ENCODE measurements at places on chromosomes 1 and 21. TPM values are rescaled to one million over a fixed set of nuclear protein-coding genes. Genes with fewer than 3 reads are reported as not detected.

Gene C8A
- not detected for polyA plus RNA-seq

Gene LAPTM5
- polyA plus RNA-seq: 28.7 TPM

Gene CNKSR1
- 0.80 TPM for polyA plus RNA-seq

Gene TMEM82
- polyA plus RNA-seq: not detected

Gene PADI4
- 0.35 TPM for polyA plus RNA-seq

Gene SYT14
- polyA plus RNA-seq: not detected

Gene SGIP1
- 4.0 TPM for polyA plus RNA-seq

Gene SYPL2
- polyA plus RNA-seq: 14.7 TPM

Gene SYT11
- polyA plus RNA-seq: 15.1 TPM

Gene RNU1-4
- not detected for polyA plus RNA-seq

DNA sequence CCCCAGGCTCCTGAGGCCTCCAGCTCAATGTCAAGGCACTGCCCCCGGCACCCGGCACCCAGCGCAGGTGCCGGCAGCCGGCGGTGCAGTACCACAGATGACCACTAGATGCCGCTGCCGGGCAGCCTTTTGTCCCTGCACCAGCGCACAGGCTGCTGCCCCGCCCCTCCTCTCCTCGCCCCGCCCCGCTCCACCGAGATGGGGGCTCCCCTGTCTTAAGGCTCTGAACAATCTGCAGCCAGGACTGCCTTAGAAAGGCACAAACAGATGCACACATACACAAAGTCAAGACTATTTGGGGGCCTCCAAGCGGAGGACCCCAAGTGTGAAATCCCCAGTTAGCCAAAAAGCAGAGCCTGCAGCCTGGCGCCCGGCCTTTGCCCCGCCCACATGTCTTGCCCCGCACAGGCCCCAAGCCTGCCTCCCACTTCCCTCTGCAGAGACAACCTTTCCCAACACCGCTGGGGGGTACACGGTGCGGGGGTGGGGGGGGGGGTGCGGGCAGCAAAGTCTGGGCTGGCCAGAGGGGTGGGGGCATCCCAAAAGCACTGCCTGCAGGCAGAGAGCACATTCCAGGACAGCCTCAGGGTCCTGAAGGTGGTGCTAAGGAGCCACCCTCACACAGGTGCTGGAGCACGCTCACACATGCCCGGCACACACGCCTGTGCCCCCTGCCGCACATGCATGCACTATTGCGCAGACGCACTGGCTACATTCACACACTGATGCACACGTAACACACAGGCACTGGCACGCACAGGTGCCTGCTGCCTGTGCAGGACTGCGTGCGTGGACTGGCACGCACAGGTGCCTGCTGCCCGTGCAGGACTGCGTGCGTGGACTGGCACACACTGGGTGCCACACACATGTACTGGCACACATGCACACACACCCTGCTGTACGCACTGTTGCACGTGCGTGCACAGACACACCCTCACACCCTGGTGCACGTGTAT is 37.1 kb downstream of the ARHGEF16 start:
- DNase-seq: peak; percentile 73

DNA sequence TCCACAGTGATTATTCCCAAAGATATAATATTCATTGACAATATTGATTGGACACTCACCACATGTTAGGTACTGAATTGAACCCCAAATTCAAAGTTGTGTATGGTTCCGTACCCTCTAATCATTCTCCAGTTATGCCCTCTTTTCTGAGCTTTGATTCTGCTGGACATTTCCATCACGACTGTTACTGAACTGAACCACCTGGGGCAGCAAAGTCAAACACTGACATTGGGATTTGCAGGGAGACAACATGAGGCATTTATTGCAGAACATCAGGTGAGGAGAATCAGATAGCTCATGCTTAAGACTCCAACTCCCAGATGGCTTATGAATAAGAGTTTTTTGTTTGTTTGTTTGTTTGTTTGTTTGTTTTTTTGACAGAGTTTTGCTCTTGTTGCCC is 420.9 kb downstream of the DISC1 start:
- DNase-seq: no peak

DNA sequence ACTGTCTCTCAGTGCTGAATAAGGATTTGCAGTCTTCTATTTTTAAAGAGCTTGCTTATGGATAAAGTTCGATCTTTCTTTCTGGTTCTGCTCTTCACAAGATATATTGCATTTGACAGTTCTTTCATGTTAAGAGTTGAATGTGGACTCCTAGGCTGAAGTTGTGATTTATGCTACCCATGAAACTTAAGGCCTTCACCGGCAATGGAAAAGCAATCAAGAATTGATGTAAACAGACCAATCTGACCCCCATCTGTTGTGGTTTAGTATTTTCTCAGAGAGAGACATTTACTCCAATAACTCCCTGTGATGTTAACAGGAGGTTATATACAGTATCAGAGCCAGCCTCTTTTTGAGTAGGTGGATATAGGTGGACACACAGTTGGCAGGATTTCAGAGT is 165.8 kb downstream of the PAPPA2 start:
- DNase-seq: no peak

DNA sequence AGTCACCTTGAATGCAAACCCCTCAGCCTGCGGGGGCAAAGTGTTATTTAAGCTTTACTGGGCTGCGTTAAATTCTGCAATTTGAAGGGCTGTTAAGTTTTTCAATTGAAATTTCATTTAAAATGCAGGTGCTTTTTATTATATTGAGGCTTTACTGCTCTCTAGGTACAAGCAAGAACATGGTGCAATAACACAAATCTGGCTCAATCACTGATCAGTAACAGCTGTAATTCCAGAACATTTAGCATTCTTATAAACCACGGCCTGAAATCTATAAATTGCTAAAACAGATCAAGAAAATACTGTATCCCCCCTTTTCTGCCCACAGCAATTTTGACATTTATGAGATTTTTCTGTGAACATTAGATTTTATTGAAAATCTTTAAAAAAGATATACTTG is 322.8 kb downstream of the KCTD3 start:
- no peak for DNase-seq

GRCh38 chr21:21096956-21097355 is 98.7 kb downstream of the NCAM2 start:
- DNase-seq: no peak

GRCh38 chr1:76501586-76502219 is 365.6 kb upstream of the ST6GALNAC5 start:
- DNase-seq: no peak

DNA sequence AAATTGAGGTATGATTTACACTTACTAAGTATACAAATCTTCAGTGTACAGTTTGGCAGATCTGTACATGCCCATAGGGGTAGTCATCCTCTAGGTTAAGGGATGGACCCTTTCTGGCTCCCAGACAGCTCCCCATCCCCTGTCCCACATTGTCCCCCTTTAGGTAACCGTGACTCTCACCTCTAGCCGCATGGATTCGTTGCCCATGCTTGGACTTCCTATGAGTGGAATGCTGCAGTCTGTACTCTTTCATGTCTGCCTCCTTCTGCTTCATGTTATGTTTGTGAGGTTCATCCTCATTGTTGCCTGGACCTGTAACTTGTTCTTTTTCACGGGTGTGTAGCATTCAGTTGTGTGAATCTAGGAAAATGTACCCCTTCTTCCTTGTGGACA is 20.3 kb downstream of the SLC37A1 start:
- no peak for DNase-seq

- no peak for DNase-seq
Observed at GRCh38 chr1:39833621-39834385, 45.1 kb upstream of the BMP8B start.

GRCh38 chr1:48773133-48773532 is 3.6 kb downstream of the BEND5 start:
- no peak for DNase-seq

GRCh38 chr1:156694690-156694962 is 10.8 kb downstream of the CRABP2 start:
- no peak for DNase-seq

GRCh38 chr1:221204055-221204833 is 325.0 kb downstream of the HLX start:
- DNase-seq: no peak

DNA sequence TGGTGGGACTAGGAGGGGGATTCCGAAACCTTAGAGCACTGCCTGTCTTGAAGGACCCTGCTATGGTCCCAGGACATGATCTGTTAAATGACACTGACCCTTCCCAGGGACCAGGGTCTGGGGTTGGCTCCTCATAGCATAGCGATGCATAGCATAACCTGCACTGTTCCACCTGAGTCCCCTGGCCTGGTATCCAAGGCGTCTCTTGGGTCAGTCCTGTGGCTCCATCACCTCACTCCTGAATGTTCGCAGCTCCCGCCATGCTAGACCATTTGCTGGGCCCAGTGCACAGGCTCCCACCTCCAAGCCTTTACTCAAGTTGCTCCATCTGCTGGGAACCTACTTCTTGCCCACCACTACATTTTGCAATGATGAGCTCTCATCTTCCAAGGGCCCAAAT is 39.0 kb upstream of the MAGOH start:
- DNase-seq: no peak

- DNase-seq: no peak
Observed at GRCh38 chr1:179493323-179493722, 82.4 kb downstream of the NPHS2 start.

DNA sequence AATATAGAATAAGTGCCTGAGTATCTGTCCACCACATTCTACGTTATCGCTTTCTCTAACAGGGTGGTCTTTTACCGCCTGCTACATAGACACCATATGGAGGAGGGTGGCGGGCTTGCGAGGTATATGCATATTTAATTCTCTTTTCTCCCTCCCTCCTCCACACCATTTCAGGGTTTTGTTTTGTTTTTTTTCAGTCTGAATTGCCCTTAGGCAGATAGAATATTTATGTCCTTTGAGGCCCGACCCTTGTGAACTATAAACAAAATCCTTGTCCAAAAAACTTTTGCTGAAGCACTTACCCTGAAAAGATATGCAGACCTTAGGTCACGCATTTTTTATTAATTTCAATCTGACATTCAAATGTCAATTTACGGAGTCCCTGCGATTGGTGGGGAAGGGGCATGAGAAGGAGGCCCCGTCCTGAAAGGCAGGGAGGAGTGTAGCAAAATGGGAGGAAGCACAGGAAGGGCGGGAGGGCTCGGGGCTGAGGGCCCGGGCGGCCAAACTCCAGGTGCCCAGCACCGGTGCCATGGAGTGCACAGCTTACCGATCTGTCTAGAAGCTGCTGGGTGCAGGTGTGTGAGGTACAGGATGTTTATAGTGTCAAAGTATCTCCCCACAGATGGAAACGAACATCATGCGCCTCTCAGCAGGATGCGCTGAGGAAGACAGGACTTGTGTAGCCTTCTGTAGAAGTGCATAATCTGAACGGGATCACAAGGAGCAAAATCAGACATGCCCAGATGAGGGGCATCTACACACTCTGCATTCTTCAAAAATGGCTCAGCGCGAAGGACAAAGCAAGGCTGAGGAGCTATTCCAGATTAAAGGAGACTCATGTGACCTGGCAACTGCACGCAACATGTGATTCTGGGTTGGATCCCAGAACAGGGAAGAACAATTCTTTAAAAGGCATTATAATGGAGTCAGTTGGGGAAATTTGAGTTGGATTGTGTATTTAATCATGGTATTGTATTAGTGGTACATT is 68.8 kb upstream of the LYST start:
- DNase-seq: no peak

DNA sequence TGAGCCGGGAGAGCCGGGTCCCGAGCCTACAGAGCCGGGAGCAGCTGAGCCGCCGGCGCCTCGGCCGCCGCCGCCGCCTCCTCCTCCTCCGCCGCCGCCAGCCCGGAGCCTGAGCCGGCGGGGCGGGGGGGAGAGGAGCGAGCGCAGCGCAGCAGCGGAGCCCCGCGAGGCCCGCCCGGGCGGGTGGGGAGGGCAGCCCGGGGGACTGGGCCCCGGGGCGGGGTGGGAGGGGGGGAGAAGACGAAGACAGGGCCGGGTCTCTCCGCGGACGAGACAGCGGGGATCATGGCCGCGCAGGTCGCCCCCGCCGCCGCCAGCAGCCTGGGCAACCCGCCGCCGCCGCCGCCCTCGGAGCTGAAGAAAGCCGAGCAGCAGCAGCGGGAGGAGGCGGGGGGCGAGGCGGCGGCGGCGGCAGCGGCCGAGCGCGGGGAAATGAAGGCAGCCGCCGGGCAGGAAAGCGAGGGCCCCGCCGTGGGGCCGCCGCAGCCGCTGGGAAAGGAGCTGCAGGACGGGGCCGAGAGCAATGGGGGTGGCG is 371 bp downstream of the ARID1A start:
- no peak for DNase-seq
